ENCODE measurements at places on chromosomes 13 and 19.

DNA sequence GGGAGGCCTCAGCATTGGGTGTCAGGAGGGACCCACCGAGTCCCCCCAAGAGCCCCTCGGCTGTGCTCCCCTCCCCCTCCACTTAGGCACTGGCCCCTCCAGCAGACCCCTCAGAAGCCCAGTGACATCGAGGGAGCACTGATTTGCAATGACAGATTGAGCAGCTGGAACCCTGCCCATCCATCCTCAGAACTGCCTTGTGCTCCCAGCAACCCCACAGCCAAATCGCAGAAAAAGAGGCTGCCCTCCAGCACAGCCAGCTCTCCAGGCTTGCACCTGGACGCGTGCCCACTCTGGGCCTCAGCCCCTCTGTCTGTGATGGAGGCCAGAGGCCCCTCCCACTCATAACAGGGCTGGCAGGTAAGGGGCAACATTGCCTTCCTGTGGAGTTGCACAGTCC, 123.2 kb upstream of the VSTM2B start:
- DNase-seq, result no peak

DNA sequence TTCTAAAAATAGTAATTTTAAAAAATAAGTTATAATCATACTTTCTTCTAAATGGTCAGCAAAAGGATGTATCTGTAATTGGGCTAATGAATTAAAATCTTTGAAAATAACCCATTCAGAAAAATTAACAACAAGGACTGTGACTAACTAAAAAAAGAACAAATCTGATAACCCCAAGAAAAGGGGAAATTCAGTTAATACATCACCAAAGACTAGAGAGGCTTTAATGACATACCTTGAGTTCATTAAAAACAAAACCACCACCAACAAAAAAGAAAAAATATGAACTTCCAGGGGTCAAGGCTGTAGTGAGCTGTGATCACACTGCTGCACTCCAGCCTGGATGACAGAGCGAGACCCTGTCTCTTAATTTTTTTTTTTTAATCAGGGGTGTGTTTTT, 121.8 kb downstream of the TBC1D4 start:
- no peak for DNase-seq

DNA sequence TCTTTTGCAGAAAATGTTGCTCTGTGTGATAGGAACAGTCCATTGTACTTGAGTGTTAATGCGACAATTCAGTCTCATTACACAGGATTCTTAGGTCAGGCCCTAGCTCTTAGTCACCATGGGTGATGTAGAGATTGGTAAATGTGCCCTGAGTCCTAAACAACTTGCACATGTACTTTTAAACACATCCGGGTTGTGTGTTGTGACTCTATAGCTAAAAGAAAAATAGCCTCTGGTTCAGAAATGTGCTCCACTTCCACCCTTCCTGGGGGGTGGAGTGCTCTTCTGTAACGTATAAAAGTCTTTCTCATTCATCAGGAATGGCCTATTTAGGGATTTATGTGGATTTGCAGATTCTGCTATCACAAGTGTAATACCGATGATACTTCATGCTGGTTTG, 5.2 kb downstream of the SPATA13 start:
- no peak for DNase-seq

- DNase-seq, result peak; percentile 16
Measured at GRCh38 chr13:86464193-86464592, 665.0 kb upstream of the SLITRK6 start.

DNA sequence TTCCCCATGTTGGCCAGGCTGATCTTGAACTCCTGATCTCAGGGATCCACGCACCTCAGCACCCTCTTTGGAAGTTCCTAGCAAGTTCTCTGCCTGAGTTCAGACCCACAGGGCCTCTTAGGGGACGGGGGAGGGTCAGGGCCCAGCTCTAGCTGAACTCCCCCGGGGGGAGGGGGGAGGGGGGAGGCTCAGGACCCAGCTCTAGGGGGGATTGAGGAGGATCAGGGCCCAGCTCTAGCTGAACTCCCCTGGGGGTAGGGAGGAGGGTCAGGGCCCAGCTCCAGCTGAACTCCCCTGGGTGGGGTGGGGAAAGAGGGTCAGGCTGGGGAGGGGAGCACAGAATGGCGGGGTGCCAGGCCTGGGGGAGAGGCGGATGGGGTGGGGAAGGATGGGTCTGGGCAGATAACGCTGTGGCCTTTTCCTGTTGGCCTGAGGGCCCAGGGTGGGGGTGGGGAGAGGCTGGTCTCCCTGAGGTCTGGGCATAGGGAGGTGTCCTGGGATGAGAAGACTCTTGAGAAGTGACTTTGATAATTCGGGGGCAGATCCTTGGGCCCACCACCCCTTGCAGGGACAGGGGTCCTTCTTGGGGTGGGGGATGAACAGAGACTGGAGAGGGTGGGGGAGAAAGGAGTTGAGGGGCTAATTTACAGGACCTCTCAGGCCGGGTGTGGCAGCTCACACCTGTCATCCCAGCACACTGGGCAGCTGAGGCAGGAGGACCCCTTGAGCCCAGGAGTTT, 5.5 kb upstream of the PTBP1 start:
- no peak for DNase-seq

GRCh38 chr19:49475995-49476880, 2.2 kb downstream of the FLT3LG start:
- DNase-seq, result peak; percentile 81

- no peak for DNase-seq
Measured at GRCh38 chr13:107843681-107844080, 371.7 kb downstream of the LIG4 start.

DNA sequence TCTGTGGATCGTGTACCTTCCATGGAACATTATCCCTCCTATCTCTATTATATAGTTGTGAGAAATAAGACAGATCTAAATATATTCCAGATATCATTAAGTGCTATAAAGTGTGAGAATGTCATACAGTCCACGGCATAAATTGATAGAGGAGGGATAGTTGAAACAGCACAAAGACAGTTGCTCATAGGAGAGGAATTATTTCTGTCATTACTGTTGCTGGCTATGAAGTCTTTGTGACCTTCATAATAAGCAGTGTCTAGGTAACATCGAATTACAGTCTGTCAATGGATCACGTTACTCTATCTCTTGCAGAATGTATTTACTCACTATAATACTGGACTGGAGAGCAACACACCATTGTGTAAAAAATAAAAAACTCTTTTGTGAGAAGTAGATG, 671.5 kb upstream of the PCDH20 start:
- no peak for DNase-seq

DNA sequence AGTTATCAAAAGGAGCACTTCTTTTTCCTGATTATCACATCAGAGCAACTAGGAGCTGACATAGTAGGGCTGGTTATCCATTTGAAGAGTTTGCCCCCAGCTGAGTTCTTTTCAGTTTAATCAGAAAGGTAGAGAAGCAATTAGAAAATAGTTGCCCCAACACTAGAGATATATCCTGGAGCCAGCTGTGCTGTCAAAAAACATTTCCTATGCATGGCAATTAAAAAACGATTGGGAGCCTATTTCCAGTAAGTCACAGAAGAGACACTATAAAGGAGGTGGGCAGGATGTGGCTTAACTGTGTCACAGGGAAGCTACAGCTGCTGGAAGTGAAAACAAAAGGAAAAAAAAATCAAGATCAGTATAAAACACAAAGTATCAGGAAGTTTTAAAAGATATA, 155.7 kb upstream of the SLITRK1 start:
- no peak for DNase-seq

- no peak for DNase-seq
Measured at GRCh38 chr13:112175162-112176075, 108.5 kb downstream of the SOX1 start.

GRCh38 chr19:50831026-50831396, 2.4 kb downstream of the KLK15 start:
- no peak for DNase-seq

- DNase-seq, result no peak
Measured at GRCh38 chr13:52022356-52022755, 2.1 kb upstream of the UTP14C start.

- no peak for DNase-seq
Measured at GRCh38 chr13:113103646-113104045, 1.9 kb upstream of the F7 start.

DNA sequence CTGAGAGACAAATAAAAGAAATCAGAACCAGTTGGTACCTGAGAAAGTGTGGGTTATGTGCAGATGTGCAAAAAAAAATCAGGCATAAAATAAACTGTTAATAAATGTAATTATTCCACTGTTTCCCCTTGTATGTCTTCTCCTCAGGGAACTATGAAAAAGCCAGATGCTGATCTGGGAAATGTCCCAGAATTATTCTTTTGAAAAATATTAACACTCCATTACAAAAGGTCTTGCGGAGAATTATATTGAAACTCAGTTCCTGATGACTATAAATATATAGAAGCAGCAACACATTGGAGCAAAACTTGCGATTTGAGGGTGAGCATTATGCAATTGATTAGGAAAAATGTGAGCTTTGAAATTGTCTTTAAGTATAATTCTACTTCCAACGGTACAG, 433.3 kb upstream of the KLF12 start:
- no peak for DNase-seq

DNA sequence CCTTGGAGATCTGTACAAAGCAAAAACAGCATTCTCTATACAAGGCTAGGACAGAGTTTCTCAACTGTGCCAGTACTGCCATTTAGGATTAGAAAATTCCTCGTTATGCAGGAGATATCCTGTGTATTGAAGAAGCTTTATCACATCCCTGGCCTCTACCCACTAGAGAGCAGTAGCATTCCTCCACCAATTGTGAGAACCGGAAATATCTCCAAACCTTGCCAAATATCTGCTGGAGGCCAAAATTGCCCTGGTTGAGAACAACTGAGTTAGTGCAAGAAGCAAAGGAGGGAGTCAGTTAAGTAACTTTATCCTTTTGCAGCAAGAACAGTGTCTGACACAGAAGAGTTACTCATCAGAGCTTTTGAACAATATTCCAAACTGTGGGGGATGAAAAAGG, 16.2 kb upstream of the FREM2 start:
- no peak for DNase-seq

- no peak for DNase-seq
Measured at GRCh38 chr19:55118401-55118991, 1.1 kb upstream of the PPP1R12C start.

DNA sequence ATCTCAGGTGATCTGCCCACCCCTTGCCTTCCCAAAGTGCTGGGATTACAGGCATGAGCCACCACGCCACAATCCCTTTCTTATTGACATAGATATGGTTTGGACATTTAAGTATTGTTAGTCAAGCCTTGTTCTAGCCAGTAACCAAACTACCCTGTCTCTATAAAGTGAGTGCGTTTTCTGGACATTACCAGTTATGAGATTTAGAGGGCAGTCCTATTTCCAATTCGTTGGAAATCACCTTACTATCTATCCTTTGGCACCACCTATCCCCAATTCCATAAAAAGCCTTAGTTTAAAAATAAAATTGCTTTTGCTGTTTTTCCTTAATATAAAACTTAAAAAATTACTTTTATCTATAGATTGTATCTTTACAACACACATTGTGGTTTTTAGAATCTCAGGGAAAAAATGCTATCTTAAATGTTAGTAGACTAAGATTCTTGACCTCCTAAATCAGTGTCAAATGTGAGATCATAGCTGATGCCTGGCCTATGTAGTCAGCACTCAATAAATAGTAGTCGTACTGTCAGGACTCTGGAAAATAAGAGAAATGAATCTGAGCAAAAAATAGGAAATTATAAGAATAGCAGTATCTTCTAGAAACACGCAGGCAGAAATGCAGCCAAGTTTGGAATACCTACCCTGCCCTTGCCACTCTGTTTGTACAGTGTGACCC, 57.0 kb downstream of the NUFIP1 start:
- no peak for DNase-seq

DNA sequence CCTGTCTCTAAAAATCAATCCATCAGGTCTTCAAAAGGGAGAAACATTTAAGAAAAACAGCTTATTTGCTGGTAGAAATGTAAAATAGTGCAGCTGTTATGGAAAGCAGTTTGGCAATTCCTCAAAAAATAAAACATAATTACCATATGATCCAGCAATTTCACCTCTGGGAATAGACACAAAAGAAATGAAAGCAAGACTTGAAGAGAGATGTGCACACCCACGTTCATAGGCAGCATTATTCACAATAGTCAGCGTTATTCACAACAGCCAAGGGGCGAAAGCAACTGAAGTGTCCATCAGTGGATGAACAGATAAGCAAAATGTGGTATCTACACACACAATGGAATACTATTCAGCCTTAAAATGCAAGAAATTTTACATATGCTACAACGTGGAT, 45.1 kb upstream of the DOCK9 start:
- no peak for DNase-seq

- no peak for DNase-seq
Measured at GRCh38 chr13:72852207-72852606, 70.3 kb downstream of the PIBF1 start.
